Non-pigmented ciliary epithelial cell (primary cell): ENCODE measurements at places on chromosomes 13 and 19.

- no peak for DNase-seq
Observed at GRCh38 chr13:35198613-35199200, 256.6 kb downstream of the NBEA start.

DNA sequence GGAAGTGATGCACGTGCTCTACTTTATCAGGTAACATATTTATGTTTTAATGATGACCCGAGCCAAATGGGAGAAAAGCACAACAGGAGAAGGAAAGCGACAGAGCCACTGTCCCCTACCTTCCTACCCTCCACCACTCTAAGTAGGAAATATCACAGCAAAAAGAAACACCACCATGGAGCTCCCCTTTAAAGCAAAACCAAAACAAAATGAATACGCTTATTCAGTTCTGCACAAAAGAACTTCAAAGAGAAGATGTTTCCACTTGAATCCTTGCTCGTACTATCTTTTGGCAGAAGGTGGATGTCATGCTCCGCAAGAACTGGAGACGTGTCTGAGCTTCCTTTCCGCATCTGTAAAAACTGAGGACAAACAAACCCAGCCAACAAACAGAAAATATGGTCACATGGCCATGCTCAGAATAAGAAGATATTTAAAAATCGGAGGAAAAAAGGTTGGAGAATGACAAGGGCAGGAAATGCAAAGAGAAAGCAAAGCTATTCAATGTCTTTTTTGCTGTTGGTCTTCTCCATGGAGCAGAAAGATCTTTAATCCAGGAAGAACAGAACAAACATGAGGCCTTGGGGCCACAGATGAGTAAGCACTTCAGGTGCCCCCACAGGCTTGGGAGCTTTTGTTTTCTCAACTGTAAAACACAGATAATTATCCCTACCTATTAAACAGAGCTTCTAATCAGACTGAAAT, 19.5 kb downstream of the N4BP2L1 start:
- no peak for DNase-seq

DNA sequence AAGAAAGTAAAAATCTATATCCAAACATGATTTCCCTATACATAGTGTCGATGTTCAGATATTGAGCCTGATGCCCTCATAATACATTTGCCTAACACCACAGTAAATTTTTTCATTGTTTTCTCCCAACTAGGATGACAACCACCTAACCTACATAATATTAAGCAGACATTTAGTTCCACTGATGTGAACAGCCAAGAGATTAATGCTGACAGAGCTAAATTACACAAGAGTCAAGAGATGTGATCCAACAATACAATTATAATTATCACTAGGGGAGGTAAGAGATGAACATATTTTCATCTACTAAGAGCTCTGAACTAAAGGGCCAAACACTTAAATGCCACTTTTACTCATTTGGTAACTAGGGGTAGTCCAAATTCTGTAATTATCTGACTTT, 145.9 kb downstream of the DACH1 start:
- DNase-seq, result no peak

DNA sequence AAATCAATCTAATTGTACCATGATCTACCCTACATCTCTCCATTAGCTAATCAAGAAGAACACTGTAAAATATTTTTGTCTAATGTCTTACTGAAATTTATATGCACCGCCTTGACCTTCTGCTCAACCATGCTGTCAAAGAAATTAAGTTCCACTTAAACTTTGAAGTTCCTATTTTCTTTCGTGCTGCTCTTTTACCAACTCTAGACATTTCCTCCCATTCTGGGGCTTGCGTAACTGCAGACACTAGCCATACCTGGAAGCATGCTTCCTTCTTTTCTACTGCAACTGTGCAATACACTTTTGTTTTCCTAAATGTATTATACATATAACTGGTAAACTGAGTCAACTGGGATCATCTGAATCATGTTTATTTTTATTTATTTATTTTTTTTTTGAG, 8.5 kb upstream of the UBE2L5 start:
- no peak for DNase-seq

- no peak for DNase-seq
Observed at GRCh38 chr19:3792114-3792513, 5.9 kb upstream of the MATK start.

DNA sequence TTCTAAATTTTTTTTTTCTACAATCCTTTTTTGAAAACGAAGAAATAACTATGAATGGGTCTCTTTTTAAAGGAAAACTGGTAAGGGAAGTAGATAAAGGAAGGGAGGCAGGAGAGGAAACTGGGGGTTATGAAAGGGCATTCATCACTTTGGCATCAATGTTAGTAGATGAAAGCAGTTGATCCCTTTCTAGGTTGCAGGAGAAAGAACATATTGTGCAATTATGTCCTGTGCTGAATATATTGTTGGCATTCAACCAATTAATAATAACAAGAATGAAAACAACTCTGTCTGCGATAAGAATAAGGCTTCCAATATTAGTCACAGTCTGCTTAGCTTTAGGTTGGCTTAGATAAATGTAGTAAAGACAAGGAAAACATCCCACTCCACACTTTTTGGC, 796.8 kb upstream of the KLHL1 start:
- DNase-seq, result no peak

DNA sequence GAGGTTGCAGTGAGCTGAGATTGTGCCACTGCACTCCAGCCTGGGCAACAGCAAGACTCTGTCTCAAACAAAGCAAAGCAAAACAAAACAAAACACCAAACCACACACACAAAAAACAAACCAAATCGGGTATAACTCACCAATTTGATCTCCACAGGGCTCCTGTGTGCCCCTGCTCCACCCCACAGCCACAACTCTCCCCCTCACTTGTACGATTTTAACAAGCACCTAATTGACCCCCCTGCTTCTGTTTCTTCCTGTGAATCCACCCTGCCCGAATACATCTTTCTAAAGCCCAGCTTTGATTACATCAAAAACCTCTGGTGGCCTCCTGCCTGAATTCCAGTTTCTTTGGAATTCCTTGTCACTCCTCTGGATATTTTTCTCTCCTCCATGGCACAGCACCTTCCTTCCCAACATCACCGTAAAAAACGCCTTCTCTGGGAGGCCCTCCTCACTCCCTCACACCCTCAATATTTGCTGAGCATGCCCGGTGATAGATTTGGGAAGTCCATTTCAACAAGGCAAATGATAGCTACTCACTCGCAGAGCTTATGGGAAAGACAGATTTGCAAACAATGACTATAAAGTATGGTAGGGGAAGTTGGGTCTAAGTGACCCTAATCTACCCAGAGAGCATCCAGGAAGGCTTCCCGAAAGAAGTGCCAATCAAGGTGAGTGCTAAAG, 11.6 kb upstream of the RANBP3 start:
- no peak for DNase-seq

GRCh38 chr19:33756177-33756576, 40.5 kb upstream of the KCTD15 start:
- no peak for DNase-seq

DNA sequence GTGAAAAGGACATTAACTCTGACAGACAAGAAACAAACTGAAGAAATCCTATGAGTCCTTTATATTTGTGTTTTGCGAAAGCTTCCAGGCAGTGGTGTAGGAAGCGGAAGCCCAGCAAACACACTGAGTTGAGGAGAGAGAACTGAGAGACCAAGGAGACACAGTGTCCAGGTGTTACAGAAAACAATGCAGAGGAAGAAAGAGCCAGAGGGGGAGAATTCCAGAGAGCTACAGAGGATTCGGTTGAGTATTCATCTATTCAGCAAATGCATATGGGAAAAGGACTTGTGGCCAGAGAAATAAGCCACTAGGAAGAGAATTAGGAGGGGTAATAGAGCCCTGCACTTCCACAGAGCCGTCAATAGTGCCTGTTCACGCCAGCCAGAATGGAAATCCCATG, 183.5 kb downstream of the LIG4 start:
- DNase-seq, result no peak

GRCh38 chr19:29266001-29266400, 53.0 kb upstream of the UQCRFS1 start:
- no peak for DNase-seq

DNA sequence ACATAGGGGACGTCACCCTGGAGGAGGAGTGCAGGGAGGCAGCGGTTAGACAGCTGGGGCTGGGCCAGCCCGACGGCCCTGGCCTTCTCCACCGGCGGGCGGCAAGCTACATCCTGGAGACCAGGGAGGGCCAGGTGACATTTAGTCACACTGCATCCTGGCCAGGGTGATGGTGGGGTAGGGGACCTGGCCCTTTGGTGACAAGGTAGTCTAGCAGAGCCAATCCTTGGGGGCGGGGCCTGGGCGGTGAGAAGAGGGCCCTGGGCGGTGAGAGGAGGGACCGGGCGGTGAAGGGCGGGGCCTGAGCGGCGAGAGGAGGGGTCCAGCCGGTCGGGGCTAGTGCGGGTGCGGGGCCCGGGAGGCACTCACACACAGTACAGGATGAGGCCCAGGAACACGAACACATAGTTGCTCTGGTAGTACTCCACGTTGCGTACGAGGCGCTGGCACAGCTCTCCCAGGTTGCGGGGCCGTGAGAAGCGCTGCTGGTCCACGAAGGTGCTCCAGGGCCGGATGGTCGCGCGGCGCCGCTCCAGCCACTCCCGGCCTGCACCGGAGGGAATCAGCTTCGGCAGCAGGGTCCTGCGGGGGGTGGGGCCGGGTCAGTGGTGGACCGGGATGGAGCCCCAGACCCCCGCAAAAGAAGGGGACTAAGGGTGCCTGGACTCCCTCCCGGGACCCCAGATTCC, 610 bp downstream of the RABAC1 start:
- DNase-seq, result no peak

- DNase-seq, result no peak
Observed at GRCh38 chr13:66700117-66700601, 530.0 kb downstream of the PCDH9 start.

- DNase-seq, result no peak
Observed at GRCh38 chr19:435707-436412, 25.0 kb downstream of the SHC2 start.

DNA sequence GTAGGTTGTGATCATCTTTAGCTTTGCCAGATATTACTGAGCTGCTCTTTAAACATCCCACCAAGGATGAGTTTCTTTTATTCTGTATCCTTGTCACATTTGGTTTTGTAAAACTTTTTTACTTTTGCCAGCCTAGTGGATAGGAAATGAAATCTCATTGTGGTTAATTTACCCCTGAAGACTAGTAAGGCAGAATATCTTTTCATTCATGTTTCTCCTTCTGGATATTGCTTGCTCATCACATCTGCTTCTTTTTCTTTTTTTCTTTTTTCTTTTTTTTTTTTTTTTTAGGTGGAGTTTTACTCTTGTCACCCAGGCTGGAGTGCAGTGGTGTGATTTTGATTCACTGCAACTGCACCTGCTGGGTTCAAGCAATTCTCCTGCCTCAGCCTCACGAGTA, 31.3 kb downstream of the SIPA1L3 start:
- DNase-seq, result no peak

DNA sequence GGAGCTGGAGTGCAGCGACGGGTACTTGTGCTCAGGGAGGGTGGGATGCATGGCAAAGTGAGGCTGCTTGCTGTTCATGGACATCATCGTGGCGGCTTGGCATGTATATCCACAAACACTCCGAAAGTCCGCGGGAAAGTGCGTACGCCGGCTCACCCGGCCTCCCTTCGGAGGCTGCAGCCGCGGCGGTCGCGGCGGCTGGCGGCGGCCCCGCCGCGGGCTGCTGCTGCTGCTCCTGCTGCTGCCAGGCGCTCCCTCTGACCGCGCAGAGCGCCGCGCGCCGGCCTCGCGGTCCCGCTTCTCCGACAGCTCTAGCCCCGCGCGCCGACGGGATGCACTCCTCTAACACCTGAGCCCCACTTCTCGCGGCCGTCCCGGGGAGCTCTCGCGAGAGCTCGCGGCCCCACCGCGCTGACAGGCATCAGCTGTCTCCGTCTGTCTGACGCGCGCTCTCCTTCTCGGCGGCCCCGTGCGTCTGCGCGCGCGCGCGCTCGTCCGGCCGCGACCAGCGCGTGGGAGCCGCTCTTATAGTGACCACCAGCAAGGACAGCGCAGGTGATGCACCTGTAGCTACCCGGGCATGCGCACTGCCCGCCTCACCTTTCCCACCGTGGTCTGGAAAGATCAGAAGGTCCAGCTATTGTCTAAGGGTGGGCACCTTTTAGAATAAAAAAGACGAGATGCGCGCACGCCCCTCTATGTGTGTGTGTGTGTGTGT, at the start of gene POU4F1:
Gene POU4F1, minus strand, starts transcription at position 313 of the 718 bp plus-strand sequence. Its CDS starts 226 bp downstream, at position 87.
- DNase-seq, result no peak

DNA sequence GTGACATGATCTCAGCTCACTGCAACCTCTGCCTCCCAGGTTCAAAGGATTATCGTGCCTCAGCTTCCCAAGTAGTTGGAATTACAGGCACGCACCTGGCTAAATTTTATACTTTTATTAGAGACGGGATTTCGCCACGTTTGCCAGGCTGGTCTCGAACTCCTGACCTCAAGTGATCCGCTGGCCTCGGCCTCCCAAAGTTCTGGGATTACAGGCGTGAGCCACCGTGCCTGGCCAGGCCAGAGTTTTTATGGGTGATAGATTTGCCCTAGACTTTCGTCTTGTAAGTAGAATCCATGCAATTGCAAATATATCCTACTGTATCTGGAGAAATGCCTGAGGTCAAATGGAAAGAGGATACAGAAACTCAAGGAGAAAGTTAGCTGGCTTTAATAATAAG, 819.9 kb upstream of the SLITRK1 start:
- DNase-seq, result no peak
